Amygdala (tissue), 56 donors: ENCODE measurements at places on chromosomes 13 and 19.

GRCh38 chr13:98452851-98453843 is 123.8 kb downstream of the STK24 start:
- no peak for DNase-seq

DNA sequence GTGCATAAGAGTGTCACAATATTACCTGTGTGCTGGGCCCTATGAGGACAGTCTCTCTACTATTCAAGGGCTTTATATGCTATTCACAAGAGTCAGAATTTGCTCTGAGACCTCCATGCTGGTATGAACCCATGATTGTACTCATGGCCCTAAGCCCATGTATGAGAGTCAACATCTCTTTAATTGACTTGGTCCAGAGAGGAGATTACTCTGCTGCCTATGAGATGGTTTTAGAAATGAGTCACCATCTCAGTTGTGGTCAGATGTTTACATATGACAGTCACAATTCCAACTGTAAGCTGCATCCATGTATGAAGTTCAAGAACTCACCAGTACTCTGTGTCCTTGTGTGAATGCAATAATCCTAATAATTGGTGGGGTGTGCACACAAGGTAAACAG is 19.9 kb upstream of the ZNF208 start:
- no peak for DNase-seq

GRCh38 chr13:34611671-34612070 is 330.4 kb upstream of the NBEA start:
- DNase-seq = no peak

DNA sequence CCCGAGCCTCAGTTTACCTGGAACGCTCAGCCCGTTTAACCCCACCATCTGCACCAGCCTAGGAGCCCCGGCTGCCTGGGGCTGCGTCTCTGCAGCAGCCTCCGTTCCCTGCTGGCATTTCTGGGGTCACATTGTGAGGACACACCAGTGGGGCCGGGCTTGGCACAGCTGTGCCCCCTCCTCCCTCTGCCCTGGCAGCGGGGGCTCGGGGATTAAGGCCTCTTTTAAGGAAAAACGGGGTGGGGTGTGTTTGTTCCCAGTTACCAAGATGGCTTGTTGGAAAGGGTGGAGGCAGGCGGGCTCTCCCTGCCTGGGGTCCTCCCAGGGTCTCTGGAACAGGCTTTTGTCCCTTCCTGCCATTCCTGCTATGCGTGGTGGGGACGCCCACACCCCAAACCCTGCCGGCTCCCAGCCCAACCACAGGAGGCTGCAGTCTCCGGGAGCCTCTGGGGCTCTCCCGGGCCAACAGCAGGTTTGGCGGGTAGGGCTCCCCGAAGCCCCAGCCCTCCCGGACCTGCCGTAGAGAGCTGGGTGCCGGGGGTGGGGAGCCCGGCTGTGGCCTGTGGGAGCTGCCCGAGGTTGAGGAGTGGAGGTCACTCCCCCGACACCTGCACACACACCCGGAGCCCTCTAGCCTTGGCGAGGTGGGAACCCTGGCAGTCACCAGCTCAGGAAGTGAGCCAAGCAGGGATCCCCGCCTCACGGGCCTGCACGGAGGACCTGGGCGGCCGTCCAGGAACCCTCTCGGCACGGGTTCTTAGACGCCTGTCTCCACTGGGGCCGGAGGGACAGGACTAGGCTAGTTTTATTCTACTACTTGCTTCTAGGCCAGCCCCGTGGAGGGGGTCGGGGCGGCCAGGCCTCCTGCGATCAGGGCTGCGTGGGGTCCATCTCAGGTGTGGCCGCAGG is 36.9 kb downstream of the GADD45B start:
- DNase-seq = no peak

GRCh38 chr13:21326155-21327031 is 132.7 kb downstream of the ZDHHC20 start:
- no peak for DNase-seq

- DNase-seq = peak; percentile 23
These were observed 709 bp downstream of the DPP9 start for GRCh38 chr19:4722671-4723594.

DNA sequence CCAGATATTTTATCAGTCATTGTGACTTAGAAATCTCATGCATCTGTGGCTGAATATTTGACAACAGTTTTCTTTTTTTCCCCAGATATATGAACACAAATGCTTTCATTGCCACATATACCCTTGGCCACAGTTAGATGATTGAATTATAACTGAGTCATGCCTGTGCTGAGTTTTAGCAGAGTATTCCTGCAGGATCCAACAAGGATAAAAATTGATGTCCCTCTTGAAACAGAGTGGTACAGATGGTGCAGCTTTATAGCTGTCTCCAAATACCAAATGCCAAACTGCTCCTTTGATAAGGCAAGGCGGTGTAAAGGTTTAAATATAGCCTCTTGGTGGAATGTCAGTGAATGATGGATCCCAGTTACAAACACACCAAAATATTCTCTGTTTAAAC is 428.5 kb downstream of the GPC6 start:
- DNase-seq = no peak

DNA sequence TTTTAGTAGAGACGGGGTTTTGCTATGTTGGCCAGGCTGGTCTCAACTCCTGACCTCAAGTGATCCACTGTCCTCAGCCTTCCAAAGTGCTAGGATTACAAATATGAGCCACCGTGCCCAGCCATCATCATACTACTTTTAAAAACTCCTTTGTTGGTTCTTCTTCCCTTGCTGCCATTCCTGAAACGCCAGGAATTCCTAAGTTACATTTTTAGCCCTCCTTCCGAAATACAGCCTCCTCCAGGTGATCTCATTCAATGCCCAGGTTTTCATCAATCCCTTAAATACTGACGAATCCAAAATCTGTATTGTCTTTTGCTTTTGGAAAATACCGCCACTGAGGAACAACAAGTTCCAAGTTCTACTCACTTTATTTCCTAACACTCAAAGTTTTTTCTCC is 25.3 kb upstream of the EBPL start:
- DNase-seq = no peak

GRCh38 chr19:48989701-48990291 is 3.3 kb downstream of the GYS1 start:
- no peak for DNase-seq

DNA sequence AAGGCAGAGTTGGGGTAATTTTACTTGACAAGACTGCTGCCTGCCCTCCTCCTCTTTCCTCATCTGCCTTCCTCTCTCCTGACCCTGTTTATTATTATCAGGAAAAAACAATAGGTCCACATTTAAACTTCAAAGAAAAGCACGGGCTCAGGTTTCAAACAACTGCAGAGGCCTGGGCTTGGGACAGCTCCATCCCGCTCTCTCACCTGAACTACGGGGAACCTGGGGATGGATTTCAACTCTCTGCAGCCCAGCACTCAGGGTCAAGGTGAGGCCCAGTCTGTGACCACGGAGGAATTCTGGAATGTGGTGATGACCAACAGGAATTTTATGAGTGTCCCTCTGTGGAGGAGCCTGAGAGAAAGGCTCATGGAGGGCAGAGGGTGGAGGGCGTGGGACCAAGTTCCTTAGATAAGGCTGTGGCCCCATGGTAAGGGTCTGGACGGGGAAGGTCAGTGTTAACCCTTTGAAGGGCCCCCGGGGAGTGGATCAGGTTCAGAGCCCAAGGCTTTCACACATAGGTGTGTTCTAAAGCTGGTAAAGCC is 220.8 kb upstream of the MAB21L1 start:
- no peak for DNase-seq

GRCh38 chr19:48680436-48681126 is 7.8 kb upstream of the NTN5 start:
- no peak for DNase-seq

DNA sequence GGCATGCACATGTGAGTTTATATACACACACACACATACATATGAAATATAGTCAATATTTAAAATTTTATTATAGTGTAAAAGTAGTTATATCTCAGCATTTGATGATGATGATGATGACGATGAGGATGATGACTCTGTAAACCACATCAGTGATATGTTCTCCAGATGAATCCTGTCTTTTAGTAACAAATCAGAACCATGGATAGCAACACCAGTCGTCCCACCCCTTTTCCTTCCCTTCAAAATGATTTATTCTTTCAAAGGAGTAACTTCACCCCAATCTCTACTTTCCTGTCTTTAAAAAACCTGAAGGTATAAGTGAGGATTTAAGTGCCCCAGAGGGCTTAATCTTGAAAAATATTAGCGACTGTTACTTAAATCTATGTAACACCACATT is 74.1 kb downstream of the DCLK1 start:
- DNase-seq = no peak

GRCh38 chr19:2253106-2254063 is 2.8 kb downstream of the JSRP1 start:
- no peak for DNase-seq

DNA sequence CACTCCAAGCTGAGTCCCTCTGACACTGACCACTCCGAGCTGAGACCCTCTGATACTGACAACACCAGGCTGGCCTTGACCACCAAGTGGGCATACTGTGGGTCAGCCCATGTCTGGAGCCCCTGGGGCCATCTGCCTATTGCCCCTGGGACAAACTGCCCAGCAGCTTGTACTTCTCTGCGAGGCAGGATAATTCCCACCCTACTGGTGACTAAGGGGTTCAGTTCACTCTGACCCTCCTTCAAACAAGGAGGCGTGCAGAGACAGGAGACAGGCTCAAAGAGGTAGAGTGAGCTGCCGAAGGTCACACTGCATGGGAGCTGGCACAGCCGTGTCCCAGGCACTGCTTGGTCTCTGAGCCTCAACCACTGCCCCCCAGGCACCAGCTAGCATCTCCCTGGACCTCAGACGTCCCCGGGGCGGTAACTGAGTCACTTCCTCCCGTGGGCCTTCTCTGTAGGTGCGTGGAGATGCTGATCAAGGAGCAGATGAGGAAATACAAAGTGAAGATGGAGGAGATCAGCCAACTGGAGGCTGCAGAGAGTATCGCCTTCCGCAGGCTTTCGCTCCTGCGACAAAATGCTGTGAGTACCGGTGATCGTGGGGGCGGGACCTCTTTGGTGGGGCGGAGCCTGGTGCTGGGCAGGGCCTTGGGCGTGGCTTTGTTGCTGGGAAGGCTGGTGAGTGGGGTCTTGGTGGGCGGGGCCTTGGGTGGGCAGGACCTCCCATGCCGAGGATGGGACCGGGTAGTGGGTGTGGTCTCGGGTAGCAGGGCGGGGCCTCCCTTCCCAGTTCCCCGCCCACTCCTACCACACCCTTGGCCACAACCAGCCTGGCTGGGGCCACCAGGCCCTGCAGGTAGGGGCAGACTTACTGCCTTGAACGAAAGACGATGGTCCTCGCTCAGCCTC is 5.8 kb upstream of the USE1 start:
- DNase-seq = no peak

GRCh38 chr13:46595885-46596275 is 42.9 kb downstream of the LRCH1 start:
- DNase-seq = no peak

GRCh38 chr13:93262729-93263345 is 36.2 kb downstream of the GPC6 start:
- DNase-seq = no peak
